ENCODE measurements at places on chromosomes 5 and 9.

- no peak for DNase-seq
These were observed 84.0 kb upstream of the NEURL1B start for GRCh38 chr5:172556971-172557461.

DNA sequence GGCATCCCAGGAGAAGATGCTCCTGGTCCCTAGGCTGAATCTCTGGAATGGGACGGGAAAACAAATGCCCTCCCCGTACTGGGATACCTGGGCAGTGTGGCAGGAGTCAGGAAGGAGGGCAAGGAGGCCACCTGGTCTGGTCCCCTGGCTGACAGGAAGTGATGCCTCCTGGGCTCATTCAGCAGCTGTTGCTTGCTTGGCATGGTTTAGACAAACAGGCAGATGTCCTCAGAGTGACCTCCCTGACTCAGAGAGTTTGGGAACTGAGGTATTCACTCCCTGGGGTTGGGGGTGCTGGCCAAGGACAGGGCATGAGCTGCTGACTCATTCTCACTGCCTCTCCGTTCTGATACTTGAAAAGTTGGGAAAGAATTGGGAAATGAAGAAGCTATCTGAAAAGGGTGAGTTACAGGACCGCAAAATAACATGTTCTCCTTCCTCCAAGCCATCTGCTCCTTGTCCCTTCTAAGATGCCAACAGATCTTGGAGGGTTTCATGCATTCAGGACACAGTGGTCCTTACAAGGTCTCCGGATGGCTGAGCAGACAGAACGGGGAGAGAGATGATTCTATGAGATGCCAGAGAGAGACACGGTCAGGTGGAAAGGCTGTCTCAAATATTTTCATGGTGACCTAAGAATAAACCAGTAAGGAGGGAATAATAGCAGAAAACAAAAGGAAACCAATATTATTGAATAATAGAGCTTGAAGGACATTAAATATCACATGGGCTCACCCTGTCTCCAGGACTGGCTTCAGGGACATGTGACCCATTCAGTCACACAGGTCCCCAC is 534.5 kb downstream of the BNC2 start:
- DNase-seq = no peak

- DNase-seq = no peak
These were observed 391.5 kb downstream of the FGF10 start for GRCh38 chr5:43997647-43998272.

GRCh38 chr5:149500922-149501582 is 50.2 kb downstream of the CSNK1A1 start:
- no peak for DNase-seq

DNA sequence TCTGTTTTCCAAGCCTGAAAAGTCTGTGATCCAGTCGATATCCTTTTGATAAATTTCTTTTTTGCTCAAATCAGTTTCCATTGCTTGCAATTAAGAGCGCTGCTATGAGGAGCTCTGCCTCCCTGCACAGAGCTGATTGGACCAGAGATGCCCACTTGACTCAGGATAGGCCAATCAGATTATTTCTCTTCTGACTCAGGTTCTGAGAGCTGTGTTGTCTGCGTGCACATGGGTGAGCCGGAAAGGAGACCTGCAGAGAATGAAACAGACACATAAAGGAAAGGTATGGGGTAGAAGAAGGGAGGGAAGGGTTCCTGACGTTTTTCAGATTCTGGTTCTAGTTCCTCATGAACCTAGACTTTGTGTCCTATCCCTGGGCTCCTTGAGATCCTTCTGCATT is 15.8 kb upstream of the FABP6 start:
- DNase-seq = no peak

DNA sequence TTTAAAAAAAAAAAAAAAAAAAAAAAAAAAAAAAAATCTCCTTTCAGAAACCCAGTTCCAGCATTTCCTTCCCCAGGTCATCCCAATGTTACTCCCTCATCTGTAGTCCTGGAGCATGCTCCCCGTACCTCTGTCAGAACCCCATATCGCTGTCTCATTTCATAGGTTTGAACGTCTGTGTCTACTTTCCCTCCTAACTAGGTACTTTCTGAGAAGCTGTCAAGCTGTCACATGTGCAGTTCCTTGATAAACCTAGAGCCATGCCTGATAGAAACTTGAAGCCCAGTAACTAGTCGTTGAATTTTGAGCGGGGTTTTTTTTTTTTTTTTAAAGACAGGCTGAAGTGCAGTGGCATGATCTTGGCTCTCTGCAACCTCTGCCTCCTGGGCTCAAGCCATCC is 15.6 kb downstream of the EXOSC3 start:
- DNase-seq = no peak

- DNase-seq = no peak
These were observed 16.1 kb downstream of the TXN start for GRCh38 chr9:110240198-110240597.

DNA sequence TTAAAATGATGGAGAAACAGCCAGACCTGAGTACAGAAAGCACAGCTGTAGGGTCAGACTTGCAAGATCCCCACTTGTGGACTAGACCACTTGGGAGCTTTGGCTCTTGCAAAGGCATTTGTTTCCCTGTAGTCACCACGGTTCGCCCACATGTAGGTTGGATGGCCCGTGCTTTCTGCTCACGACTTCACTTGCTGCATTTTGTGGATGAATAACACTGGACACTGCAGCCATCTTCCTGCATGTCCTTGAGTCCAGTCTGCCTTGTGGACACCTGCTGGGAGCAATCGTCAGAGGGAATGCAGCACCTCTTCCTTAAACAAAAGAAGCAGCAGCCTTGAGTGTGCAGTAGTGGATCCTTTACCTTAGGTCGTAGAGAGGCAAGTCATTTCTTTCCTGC is 372.9 kb upstream of the IRX2 start:
- no peak for DNase-seq

- no peak for DNase-seq
These were observed 8.4 kb downstream of the RPS14 start for GRCh38 chr5:150440948-150441812.

GRCh38 chr9:93612796-93613154 is 36.4 kb downstream of the PHF2 start:
- no peak for DNase-seq

DNA sequence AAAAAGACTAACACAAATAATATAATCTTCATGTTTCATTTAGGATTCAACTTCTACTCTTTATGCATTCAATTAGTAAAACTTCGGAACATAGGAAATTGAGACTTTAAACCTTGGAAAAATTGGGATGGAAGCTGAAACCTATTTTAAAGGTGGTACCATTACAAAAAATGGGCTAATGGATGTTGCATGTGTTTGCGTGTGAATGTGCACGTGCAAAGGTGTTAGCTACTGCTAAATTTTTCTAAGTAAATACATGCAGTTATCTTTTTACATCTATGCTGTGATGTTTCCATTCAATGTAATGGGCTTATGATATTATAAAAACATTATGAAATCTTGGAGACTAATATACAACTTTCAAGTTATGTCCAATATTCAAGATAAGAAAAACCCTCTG is 134.8 kb downstream of the CDH10 start:
- DNase-seq = no peak

DNA sequence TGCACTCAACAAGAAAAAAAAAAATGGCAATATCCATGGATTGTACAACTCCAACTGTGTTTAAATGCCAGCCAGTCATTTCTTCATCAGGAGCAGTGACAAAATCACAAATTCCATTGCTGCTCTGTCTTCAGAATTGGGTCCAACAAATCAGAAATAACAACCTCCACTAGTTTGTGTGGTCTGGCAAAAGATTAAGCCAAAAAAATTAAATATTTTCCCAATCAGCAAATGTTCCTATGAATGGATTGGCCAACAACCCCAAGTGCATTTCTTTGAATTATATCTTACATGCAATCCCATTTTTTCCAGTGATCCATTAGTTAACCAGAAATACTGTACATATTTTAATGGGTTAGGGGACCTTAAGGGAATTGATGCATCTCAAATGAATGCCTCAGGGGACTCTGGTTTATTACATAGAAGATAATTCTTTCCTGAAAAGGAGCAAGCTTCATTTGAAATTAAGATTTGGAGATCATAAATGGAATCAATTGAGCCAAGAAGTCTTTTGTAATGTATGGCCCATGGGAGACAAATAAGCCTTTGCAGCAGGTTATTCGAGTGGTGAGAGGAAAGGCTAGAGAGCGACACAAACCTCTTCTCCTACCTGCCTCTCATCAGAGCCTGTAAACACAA is 131.8 kb downstream of the TLE1 start:
- DNase-seq = no peak

GRCh38 chr5:170429014-170429413 is 39.8 kb upstream of the KCNMB1 start:
- DNase-seq = no peak

GRCh38 chr5:36790847-36791246 is 85.7 kb upstream of the NIPBL start:
- DNase-seq = no peak

DNA sequence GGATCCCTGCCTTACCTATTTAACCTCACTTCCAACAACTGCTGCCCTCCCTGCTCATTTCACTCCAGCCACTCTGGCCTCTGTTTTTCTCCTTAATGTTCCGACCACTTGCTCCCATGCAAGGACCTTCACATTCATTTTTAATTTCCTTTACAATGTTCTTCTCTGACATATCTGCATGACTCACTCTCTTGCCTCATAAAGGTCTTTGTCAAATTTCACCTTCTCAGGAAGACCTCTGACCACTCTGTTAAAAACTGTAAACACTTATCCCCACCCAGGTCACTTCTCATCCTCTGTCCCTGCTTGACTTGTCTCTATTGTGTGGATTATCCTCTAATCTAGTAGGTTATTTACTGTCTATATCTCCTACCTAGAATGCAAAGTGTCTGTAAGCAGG is 751.2 kb downstream of the BRINP1 start:
- no peak for DNase-seq

- no peak for DNase-seq
These were observed 56.0 kb upstream of the SLC25A51 start for GRCh38 chr9:37959976-37960375.

DNA sequence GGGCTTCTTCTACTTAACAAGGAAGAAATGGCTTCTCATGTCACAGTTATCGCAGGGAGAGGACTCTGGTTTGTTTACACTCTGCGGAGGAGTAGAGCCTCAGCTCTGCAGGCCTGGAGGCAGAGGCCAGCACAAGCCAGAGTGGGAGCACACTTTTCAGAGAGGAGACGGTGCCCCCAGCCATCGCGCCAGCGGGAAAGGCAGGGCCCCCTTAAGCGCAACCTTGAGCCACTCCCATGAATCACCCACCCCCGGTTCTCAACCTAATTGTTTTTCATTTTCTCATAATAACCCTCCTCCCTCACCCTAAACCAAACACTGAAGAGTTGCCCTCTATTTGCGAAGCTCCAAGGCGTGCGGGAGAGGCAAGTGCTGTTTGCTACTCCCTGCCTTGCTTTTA is 208.4 kb upstream of the TBCA start:
- no peak for DNase-seq

GRCh38 chr5:78550891-78551290 is 97.7 kb downstream of the LHFPL2 start:
- DNase-seq = no peak

- no peak for DNase-seq
These were observed 687.0 kb upstream of the FTMT start for GRCh38 chr5:121164632-121165031.

DNA sequence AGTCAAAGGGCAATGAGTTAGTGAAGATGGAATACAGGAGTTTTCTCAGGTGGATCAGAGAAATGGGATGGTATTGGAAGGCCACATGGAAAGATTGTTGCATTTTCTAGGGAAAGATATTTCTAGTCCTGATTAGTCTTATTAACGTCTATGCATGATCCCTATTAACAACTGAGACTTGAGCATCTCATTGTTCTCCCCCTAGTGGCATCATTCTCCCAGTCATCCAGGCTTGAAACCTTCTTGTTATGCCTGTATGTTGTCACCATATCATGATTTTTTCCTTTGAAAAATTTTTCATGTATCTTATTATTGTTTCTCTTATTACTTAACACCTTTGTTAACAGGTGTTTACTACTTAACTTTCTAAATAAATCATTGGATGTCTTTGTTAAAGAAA is 34.4 kb downstream of the KIF2A start:
- DNase-seq = no peak

DNA sequence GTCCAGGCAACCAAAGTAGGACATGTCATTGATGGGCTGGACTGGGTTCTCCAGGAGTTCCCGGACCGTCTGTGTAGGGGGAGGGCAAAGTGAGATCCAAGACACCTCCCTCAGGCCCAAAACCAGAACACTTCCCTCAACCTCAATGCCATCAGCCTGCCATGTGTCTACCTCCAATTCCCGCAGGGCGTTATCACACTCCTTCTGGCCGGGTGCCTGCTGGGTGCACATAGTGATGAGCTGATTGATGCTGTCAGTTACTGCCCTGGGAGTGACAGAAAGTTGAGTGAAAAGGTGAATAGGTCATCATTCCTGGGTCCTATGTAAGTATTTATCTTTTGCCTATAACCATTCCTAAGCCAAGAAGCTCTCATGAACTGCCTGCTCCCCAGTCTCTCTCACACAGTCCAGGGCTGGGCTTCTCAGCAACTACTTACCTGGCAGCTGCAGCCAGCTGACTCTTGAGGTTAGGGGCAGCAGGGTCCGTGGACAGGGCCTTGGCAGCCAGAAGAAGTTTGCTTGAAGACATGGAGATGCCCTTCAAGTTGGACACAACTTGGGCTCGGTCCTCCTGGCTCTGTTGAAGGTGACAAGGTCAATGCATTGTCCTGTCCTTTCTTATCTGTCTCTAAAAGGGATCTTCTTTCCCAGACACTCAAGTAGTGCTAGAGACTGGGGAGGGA is 21.0 kb downstream of the TLN1 start:
- DNase-seq = no peak

DNA sequence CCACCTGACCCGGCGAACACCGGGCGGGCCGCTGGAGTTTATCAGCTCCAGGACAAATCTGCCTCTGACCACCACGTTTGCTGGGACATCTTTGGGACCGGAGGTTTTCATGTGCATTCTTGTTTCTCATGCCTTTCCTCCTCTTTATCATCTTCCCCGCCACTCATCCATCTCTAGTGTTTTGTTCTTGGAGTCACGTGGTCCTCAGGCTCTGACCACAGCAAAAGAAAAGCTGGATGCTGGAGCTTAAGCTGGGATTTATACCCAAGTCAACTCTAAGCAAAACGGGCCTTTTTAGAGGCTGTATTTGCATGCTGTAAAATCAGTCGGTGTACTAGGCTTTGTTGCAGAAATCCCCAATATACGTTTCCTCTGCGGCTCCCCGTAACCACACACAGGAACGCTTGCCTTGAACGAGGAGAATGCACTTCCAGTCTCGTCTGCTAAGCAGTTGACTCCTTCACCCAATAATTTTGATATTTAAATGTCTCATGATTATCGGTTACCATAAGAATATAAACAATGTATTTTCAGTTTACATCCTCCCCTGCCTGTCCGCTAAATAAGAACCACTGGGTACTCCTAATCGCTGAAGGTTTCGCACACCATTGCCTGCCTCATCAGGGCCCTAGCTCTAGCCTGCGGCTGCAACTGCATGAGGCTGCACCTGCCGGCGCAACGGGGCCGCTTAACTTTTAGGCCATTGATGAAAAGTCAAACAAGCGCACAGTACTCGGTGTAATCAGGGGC is 560 bp upstream of the NDUFS6 start:
- DNase-seq = no peak

- no peak for DNase-seq
These were observed 54.6 kb downstream of the FBXL7 start for GRCh38 chr5:15554542-15554941.

Measured in stimulated activated CD8-positive, alpha-beta memory T cell treated with anti-CD3 and anti-CD28 coated beads, Interleukin-15, amount 100 ng/mL, for 24 hours (primary cell).